ENCODE measurements at places on chromosomes 4 and X.

GRCh38 chr4:102627831-102628523 is 126.8 kb downstream of the NFKB1 start:
- no peak for DNase-seq

GRCh38 chrX:38102875-38103274 is 96.5 kb downstream of the SYTL5 start:
- no peak for DNase-seq

- DNase-seq: no peak
Observed at GRCh38 chr4:123477711-123478209, 81.2 kb downstream of the SPRY1 start.

DNA sequence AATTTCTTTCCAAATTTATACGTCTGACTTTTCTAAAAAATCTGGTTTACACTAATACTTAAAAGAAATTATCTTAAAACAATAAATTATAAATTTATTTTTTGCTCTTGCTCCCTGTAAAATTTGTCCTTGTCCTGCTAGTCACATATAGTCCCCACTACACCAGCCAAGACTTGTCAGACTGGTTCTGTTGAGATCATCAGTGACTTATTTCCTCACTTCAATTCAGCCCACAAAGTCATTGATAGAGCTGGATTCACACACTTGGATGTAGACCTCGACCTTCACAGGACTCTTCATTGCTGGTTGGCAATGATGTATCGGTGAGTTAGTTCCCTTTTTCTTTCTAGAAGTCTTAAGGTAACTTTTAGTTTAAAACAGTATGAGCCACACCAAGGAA is at the start of gene TMPRSS11E:
TSS of gene TMPRSS11E (plus strand) at position 263 of the 400 bp plus-strand sequence. CDS start at position 313, 50 bp downstream.
- no peak for DNase-seq

GRCh38 chrX:13283950-13284546 is 35.8 kb downstream of the ATXN3L start:
- no peak for DNase-seq

DNA sequence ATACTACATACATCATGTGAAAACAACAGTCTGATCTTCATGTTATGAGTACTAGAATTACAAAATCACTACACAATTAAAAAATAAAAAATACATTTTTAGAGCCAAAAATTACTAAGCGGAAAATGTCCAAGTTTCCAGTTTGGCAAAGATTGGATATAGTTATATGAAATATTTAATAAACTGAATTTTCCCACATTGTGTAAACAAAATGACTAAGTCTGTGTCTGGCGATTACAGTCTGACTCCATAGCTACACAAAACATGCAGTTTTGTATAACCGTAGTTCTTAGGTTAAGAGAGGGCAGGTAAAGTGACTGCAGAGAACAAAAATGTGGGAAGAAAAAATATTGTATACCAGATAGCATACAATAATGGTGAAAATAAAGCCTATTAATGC is 59.2 kb upstream of the TMEM47 start:
- DNase-seq: no peak

DNA sequence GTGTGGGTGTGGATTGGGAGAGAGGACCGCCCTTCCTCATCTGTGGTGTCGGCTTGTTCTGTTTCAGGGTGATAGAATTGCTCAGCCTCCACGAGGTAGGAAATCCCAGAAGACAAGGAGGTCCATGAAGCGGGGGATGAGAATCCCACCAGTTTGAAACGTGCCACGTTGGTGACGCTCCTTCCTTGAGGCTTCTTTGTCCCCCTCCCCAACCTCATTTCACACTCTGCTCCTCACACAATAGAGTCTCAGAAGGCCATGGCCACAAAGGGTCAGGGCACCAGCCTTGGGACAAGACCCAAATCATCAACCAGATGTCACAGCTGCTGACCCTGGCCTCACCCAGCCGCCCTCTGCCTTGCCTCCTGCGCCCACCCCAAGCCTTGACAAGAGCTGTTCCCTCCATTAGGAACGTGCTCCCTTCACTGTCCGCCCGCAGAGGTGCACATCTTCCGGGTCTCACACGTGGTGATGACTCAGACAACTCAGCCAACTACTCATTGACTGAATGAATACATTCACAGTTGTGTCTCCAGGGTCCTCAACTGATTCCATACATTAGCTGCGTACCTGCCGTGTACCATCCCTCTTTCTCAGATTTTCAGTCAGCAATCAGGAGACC is 18.3 kb downstream of the BLOC1S4 start:
- no peak for DNase-seq

GRCh38 chr4:102036619-102037376 is 246.3 kb downstream of the BANK1 start:
- no peak for DNase-seq

DNA sequence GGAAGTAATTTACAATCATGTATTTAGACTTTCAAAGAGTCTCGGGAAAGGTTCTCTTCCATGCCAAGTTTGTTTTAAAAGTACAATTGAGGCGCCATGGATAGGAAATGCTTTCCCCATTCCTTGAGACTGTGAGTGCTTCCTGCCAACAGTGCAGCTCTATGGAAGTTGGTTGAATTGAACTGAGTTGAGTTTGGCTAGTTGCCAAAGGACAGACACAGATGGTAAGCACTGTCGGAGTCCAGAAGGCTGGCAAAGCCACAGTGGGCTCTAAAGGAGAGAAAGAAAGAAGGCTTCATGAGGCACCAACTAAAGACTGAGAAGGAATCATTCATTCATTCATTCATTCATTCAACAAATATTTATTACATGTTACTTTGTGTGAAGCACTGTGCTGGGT is 4.3 kb upstream of the KCNE5 start:
- no peak for DNase-seq

DNA sequence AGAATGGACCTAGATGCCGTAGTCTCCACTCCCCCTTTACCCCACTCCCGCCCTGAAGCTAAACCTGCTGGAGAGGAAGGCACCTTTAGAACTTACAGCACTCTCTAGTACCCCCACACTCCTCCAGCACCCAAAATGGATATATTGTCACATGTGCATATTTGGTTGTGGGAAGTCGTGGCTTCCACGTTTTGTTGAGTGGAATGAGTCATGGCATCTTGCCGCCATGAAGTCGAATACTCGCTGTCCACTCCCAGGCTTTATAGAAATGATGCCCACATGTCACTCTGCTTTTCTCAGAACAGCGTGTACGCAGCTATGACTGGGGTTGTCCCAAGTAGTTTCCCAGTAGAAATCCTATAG is 545 bp downstream of the ABCE1 start:
- no peak for DNase-seq

GRCh38 chr4:21830272-21830671 is 118.3 kb downstream of the KCNIP4 start:
- DNase-seq: no peak

- DNase-seq: no peak
Observed at GRCh38 chr4:177391953-177392352, 50.3 kb downstream of the AGA start.

DNA sequence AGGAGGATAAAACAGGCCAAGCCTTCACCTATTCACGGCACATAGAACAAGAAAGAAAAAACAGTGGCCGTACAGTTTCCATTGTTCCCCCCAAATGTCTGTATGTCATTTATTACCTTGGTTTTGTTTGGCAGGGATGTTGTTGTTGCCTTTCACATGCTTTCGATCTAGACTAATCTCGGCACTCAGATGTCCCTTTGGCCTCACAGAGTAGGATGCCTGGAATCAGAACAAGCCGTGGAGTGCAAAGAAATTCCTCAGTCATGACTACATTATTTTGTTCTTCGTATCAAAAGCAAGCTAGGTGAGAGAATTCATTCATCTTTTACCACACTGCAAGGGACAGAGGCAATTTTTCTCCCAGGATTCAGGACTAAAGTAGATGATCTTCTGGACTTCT is 106.9 kb downstream of the SMIM20 start:
- DNase-seq: no peak

- DNase-seq: no peak
Observed at GRCh38 chr4:155367608-155368007, 9.2 kb downstream of the MAP9 start.

GRCh38 chrX:69037786-69038185 is 127.5 kb downstream of the PJA1 start:
- DNase-seq: no peak

- no peak for DNase-seq
Observed at GRCh38 chr4:188414441-188414840, 275.2 kb downstream of the TRIML1 start.

DNA sequence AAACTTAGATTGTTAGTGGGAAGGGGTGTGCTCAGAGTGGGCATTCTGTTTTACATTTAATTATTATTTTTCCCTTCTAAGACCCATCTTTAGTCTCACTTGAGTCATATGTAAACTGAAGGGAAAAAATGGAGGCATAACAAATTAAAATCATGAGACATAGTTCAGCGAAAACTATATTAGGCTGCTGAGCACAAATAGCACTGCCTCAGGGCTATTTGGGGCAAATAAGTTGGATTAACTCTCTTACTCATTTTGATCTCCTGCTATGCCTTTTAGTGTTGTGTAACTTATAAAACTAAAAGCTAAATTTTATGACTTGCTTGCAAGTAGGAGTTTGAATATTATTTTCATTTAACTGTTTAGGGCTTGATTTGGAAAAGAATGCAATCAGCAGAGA is 1329.2 kb upstream of the PCDH7 start:
- DNase-seq: no peak

- DNase-seq: no peak
Observed at GRCh38 chrX:68895341-68895755, 66.5 kb downstream of the EFNB1 start.

- DNase-seq: no peak
Observed at GRCh38 chr4:188551156-188551555, 411.9 kb downstream of the TRIML1 start.

DNA sequence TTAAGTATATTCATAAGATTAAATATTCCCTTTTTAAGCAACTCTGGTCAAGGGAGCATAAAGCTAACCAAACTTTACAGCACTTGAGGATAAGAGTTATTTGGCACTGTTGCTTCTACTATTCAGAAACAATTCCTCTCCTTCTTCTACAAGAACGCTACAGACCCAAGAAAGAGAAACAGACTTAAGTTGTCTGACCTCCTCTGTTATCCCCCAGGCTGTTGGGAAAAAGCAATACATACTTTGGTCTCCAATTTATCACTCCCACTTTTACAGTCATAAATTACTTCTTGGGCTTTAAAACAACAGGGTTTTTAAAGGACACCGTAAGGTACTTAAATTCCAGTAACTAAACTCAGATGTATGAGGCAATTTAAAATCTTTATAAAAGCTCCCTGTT is 147.4 kb downstream of the COL25A1 start:
- no peak for DNase-seq

- no peak for DNase-seq
Observed at GRCh38 chrX:123847056-123847455, 12.8 kb upstream of the XIAP start.

GRCh38 chrX:9988762-9989161 is 21.6 kb downstream of the CLDN34 start:
- no peak for DNase-seq

GRCh38 chr4:31228068-31228467 is 507.9 kb downstream of the PCDH7 start:
- DNase-seq: no peak
